Activated CD8-positive, alpha-beta memory T cell treated with anti-CD3 and anti-CD28 coated beads for 48 hours (primary cell): ENCODE measurements at places on chromosomes 12 and 14.

DNA sequence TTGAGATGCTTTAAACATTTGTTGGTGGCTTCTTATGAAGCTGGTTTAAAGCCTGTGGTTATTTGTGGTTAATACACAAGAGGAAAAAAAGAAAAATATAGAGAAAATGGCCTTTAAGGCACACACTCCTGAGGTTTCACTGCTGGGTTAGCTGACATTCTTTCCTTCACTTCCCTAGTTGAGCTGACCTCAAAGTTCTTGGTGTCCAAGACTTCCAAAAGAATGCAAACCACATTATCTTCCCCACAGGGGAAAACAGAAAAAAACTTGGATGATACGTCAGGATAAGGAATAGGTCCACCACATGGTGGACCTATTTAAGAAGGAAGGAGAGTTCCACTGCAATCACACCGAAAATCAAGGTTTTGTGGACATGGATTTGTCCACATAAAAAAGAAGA is 94.3 kb downstream of the SLC25A21 start:
- DNase-seq = no peak

- DNase-seq = no peak
These were observed 3.4 kb upstream of the SLCO1A2 start for GRCh38 chr12:21337959-21338744.

DNA sequence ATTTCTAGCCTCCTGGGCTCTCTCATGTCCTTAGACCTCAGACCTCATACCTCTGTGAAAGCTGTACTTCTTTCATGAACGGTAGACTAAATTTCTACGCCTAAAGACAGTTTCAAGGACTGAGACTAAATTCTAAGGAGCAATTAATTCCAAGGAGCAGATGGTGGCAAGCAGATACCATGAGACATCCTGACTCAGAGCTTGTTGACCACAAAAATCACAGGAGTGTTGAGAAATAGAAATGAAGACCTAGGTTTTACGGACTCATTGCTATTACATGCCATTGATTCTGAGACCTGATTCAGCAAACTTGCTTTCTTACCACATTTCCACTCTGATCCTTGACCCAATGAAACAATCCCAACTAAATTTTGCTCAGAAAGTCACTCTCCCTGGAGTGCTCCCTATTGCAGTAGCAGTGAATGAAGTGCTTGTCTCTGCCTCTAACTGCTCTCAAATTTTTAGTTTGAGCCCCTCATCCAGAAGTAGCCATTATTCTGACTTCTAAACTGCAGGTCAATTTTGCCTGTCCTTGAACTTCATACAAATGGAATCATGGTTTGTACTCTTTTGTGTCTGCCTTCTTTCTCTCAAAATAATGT is 52.0 kb downstream of the PEX5 start:
- no peak for DNase-seq

DNA sequence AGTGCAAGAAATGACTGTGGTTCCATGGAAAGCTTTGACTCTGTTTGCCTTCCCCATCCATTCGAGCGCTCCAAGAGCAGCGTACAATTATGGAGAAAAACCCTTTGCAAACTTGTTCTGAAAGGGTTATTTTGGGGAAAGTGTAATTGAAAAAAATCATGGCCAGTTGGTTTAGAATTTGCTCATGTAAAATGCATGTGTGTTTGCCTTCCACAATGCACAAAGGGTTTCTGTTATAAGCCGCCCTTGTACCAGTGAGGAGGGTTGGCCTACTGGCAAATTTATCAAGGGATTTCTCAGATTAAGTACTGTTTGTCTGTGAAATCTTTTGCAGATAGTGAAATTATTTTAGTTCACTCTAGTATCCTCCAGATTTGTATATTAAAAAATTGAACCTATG is 62.7 kb upstream of the PELI2 start:
- DNase-seq = no peak

DNA sequence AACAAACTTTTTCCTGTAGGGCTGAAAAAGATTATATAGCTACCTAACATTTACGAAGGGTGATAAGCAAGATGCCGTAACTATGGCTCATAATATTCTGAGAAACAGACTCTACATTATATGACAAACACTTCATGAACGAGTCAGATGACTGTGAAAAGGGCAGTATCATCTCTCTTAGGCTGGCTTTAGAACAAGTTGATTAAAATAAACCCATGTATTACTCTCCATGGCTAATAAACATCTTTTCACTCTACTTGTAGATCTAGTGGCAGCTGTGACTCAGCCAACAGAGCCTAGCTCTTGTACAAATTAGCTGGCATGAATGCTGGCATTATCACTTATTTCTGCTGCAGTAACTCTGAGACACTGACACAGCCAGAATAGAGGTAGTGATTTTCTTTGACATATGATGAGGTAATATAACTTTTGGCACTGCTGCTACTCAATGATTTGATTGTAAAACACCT is 47.1 kb downstream of the SLC2A13 start:
- DNase-seq = no peak

DNA sequence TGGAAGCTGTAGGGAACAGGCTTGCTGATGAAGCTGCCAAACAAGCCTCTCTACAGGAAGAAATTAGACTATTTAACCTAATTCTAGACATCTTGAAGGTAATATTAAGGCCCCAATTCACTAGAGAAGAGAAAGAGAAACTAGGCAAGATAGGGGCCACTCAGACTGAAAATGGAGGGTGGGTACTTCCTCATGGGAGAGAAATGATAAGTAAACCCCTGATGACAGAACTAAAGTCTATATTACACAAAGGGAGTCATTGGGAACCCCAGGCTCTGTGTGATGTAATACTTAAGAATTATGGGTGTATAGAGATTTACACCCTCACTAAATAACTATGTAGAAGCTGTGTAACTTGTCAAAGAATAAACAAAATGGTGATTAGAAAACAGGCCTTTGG is 64.3 kb downstream of the APOBEC1 start:
- no peak for DNase-seq

- DNase-seq = no peak
These were observed 245.1 kb upstream of the AVPR1A start for GRCh38 chr12:63396135-63396534.

DNA sequence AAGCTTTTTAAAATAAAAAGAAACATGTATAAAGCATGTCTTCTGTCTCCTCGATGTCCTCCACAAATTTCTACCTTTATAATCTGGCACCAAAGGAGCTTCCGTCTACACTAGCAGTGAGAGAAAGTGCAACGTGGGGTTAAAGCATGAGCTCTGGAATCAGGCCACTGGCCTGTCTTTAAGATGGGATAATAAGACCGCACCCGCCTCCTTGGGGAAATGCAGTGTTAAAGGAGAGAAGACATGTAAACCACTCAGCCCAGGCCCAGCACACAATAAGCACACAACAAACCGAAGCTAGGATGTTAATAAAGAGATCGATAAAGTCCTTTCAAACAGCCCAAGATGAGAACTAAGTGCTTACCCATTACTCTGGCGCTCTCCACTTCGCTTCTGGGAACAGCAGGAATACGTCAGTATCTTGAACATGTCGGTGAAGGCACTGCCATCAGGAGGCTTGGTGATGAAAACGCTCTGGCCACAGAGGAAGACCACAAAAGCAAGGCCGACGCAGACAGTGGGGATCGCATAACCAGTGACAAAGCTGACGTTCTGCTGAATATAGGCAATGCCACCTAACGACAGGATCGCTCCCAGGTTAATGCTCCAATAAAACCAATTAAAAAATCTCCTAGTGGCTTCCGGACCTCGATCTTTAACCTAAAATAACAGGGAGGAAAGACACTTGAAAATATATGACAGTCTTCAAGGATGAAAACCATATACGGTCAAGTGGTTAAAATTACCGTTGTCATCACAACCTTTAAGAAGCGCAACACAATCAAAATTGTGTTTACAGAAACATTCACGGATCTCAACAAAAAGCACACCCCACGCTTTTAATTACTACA is 9.1 kb downstream of the SLC15A4 start:
- no peak for DNase-seq

DNA sequence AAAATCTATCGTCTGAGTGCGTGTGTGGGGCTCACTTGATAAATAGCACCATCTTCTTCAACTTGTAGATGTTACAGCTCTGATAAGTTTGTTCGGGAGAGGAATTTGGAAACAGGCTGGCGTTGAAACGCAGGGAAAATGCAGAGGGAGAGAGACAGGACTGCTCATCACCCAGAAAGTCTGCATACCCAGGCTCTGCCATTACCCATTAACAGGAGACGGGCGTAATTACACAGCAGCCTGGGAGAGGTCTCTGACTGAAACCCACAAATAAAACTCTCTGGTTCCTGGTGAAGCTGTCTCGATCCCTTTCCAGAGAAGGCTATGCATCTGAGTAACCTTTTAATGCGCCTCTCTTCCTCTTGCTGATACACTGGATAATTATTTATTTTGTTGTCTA is 547.3 kb downstream of the BCL11B start:
- no peak for DNase-seq

DNA sequence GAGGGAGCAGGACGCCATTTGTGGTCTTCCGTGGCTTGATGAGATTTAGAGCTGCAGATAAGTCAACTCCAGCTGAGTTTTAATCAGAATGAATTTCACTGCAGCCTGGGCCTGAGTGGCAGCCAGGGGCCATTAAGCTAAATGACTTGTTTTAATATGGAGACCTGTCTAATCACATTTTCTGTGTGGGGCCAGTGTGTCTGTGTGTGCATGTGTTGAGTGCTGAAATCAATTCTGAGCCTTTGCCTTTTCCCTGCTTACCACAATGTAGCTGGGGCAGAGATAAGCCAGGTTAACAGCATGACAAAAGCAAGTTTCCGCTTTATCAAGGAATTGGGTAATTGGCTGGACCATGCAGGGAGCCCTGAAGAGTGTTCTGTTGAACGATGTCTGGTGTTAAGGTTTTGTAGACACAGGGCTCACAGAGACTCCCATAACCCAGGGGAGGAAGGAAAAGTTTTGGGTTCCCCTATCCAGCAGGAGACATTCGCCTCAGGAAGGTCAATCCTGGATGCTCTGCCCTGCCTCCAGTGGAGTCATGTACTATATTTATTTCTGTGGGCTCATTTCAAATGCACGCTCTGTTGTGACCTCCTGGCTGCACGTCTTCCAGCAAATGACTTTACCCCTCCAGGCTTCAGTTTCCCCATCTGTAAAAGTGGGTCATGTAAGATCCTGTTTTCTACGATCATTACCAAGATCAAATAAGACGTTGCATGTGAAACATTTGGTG is 24.2 kb downstream of the RPH3A start:
- DNase-seq = no peak

- no peak for DNase-seq
These were observed 41.1 kb upstream of the TSPAN9 start for GRCh38 chr12:3035815-3036702.

DNA sequence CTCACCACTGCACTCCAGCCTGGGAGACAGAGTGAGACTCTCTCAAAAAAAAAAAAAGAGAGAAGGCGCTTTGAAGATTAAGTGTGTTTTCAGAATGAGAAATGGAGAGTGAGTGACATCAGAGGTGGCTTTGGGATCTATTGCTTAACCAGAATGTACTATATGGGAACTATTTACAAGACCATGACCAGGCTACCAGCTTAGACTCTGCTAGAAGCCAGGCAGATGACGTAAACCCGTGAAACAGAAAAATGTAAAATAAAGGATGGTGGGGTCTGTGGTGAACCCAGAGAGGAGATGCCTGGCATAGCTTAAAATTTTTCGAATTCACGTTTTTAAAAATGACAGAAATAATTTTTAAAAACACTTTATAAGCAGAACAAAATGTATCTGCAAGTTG is 82.0 kb downstream of the IFT43 start:
- no peak for DNase-seq

DNA sequence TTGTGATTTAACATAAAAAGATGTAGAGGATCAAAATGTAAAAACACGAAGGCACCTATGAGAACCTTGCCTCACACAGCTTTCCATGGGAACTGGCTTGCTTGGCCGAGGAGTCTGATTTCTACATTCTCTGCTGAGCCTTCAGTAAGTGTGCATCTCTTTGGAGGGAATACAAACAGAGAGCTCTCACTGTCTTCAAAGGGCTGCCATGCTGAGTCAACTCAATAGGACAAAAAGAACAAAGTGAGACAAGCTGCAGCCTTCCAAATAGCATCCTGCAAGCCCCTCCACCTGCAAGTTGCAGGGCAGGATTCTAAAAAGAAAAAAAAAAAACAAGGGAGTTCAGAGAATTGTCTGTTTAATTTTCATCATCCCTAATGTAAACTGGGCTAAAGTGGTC is 411.9 kb downstream of the NELL2 start:
- DNase-seq = no peak

GRCh38 chr12:47885012-47885501 is 19.7 kb downstream of the VDR start:
- peak; percentile 73 for DNase-seq

DNA sequence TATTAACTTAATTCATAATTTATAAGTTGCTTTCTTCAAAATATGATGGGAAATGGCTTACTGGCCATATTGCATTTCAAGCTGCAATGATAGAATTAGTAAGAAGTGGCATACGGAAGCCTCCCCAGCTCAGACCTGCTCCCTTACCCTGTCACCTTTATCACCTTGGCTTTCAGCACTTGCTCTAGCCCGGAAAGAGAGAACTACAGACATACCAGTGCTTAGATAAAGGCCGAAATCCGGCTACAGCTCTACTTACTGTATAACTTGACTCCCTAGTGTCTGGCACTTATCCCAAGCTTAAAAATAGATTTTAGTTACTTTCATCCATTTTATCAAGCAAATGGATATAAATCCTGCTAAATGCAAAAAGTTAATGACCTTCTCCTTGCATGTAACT is 42.5 kb downstream of the PKP2 start:
- DNase-seq = no peak

DNA sequence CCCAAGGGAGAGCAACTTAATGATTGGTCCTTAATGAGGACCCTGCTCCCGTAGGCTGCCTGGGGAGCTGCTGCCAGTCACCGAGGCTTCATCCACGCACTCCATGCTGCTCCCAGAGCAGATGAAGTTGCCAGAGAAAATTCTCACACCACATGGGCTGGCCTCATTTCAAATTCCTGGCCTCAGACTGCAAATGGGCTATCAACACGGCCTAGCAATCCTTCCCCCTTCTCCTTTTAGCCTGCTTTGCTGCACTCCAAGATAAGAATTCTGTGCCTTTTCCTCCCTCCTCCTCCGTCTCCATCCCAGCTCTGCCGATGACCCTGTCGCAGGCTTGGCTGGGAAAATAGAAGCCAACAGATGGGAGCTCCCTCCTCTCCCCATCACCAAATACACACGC is 10.8 kb upstream of the DGLUCY start:
- DNase-seq = no peak

DNA sequence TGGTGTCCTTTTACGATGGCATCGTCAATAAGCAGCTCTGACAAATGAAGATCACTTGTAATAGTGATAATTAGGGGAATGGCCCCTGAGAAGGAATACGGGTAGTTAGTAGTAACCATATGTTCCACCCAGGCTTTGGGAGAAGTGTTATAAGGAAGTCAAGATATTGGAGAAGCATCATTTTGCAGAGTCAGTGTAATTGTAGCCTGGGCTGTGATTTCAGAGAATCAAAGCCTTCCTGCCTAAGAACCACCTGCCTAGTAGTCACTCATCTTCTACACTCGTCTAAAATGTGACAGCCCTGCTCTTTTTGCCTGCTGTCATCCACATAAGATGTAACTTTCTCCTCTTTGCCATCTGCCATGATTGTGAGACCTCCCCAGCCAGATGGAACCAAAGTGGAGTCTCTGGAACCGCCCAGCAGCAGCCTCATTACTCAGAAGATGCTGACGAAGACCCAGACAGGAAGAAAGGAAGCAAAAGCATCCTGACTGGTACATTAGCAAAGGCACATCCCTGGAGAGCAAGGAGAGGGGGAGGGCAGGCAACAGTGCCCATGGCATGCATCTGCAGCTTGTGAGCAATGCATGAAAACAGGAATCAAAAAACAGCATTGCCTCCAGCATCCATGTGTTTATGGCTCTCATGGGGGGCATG is 12.6 kb upstream of the EDDM3A start:
- DNase-seq = no peak

- no peak for DNase-seq
These were observed 2.4 kb downstream of the ETNK1 start for GRCh38 chr12:22627371-22627770.
